ENCODE measurements at places on chromosomes 12 and 14.

GRCh38 chr14:64191756-64192155 is 102.4 kb downstream of the ESR2 start:
- DNase-seq = peak; percentile 45

DNA sequence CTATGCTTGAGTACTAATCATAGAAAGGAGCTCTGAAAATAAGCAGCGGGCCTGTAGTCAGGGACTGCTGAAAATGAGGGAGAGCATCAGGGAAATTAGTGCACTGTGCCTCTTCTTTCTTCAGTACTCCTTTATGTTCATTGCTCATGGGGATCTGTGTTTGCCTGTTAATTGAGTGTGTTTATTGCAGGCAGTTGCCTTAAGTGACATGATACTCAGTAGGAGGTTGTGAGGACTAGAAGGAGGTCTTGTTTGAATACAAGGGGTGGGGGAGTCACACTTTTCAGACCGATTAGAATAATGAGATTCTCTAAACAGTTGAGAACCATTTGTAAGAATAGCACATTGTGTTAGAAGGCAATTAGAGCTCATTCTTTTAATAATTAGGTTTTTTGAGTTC is 102.6 kb upstream of the SLCO1C1 start:
- no peak for DNase-seq

DNA sequence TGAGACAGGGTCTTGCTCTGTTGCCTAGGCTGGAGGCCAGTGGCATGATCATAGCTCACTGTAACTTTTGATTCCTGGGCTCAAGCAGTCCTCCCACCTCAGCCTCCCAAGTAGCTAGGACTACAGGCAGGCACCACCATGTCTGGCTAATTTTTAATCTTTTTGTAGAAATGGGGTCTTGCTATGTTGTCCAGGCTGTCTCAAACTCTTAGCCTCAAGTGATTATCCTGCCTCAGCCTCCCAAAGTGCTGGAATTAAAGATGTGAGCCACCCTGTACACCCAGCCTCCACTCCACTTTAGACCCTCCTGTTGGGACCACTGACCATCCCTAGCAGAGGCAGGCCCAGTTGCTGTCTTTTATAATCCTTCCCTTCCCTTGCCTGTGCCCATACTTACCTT is 63.3 kb upstream of the OSBPL8 start:
- no peak for DNase-seq

GRCh38 chr14:93116676-93117200 is 1.0 kb upstream of the ITPK1 start:
- no peak for DNase-seq

GRCh38 chr12:93813972-93814821 is 137.0 kb downstream of the CRADD start:
- DNase-seq = no peak

- DNase-seq = no peak
Measured at GRCh38 chr12:110176745-110177144, 52.6 kb downstream of the IFT81 start.

DNA sequence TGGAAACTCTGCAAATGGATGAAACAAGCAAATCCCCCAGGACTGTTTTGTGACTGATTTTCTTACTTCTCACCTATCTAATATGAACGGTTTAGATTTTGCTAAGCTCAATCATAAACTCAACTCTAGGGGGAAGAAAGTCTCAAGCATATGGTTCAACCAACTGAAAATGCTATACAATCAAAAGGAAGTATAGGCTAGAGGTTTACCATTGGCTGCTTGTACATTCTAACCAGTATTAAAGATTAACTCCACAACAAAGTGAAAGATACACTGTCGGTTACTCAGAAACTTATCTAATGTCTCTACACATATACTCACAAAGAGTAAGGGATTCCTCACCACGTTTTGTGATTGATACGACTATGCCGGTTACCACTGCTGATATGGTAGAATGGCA is 281.8 kb upstream of the SOX5 start:
- no peak for DNase-seq

GRCh38 chr12:12171991-12172511 is 94.8 kb downstream of the LRP6 start:
- no peak for DNase-seq

DNA sequence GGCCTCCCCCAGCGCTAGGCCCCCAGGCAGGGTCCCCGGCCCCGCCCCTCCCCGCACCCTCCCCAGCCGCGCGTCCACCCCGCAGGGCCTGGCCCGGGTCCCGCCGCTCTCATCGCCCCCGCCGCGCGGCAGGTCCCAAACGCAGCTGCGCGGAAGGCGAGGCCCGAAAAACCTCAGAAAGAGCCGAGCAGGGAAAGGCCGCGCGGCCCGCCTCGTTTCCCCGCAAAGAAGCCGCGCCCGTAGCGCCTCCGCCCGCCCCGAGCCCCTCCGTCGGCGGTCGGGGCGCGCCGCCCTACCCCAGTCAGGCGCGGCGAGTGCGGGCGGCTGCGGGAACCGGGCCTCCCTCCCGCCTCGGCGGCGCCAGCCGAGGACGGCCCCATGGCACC is 324 bp downstream of the POLE start:
- DNase-seq = no peak

DNA sequence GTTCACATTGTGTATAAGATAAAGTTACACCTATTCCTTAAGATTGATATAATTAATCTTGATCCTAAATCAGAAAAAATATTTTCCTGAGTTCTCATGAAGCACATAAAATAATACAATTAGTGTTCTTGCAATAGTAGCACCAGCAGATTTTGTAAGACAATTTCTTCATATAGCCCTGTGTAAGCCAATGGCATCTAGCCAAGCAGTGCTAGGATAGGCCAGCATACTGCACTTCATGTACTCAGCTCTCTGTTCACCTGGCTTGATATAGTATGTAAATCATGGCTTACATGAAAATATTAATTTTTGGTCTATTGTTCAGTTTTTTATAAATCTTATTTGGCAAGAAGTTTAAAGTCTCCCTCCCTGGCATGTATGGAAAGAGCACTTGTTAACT is 1.9 kb downstream of the KLRF2 start:
- DNase-seq = no peak

- no peak for DNase-seq
Measured at GRCh38 chr12:31018790-31019505, 54.7 kb upstream of the DDX11 start.

GRCh38 chr14:62133776-62134550 is 371.7 kb downstream of the SNAPC1 start:
- DNase-seq = no peak

- DNase-seq = no peak
Measured at GRCh38 chr12:109923481-109924245, 23.6 kb downstream of the TCHP start.

DNA sequence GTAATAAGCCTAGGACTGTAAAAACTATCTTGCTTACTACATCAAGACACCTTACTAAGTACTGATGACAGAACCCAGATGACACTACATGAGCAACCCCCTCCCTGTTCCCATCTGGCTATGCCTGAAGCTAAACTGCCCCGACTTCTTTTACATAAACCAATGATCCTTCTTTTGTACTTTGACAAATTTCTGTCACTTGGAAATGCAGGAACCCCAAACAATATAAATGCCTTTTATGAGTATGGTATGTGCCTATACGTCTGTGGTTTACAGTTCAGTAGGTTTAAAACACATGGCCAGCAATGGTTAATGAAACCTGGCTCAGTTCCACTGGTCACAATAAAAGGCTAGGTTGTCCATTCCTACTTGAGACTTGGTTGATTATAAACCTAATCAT is 6.1 kb downstream of the SYCP3 start:
- no peak for DNase-seq

- DNase-seq = no peak
Measured at GRCh38 chr12:15936751-15937150, 25.6 kb downstream of the DERA start.

Data from A172 (cell line).